ENCODE measurements at places on chromosomes 16 and 17.

- no peak for DNase-seq
Measured at GRCh38 chr16:27313422-27314160, at the start of gene IL4R. Gene IL4R (plus strand): TSS chr16:27313974. CDS start chr16:27340204, 26,230 bp downstream.

DNA sequence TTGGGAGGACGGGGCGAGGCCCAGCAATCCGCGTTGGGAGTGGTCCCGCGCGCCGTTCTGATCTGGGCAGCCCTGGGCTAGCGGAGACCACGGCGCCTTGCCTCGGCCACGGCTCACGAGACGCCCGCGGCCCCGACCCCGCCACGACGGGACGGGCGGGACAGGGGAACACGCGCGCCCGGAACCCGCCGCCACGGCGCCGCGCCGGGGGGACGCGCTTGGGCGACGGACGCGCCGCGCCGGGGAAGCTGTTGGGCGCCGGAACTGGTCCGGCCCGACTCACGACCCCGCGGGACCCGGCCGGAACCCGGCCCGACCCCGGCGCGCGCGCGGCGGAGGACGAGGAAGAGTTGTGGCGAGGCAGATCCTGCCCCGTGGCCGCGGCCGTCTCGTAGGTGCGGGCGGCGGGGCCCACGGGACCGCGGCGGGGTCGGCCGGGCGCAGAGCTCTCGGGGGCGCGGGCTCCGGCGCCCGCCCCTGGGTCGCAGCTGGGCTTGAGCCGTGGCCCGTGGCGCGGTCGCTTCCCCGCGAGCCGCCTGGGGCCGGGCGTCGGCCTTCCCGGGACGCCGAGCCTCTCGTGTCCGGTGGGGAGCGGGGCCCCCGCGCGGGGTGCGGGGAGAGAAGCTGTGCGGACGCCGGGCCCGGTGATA, at the start of gene ACSF3:
TSS of gene ACSF3 (plus strand) at position 251 of the 650 bp plus-strand sequence. CDS start 6,830 bp downstream, outside the sequence.
- peak; percentile 53 for DNase-seq

DNA sequence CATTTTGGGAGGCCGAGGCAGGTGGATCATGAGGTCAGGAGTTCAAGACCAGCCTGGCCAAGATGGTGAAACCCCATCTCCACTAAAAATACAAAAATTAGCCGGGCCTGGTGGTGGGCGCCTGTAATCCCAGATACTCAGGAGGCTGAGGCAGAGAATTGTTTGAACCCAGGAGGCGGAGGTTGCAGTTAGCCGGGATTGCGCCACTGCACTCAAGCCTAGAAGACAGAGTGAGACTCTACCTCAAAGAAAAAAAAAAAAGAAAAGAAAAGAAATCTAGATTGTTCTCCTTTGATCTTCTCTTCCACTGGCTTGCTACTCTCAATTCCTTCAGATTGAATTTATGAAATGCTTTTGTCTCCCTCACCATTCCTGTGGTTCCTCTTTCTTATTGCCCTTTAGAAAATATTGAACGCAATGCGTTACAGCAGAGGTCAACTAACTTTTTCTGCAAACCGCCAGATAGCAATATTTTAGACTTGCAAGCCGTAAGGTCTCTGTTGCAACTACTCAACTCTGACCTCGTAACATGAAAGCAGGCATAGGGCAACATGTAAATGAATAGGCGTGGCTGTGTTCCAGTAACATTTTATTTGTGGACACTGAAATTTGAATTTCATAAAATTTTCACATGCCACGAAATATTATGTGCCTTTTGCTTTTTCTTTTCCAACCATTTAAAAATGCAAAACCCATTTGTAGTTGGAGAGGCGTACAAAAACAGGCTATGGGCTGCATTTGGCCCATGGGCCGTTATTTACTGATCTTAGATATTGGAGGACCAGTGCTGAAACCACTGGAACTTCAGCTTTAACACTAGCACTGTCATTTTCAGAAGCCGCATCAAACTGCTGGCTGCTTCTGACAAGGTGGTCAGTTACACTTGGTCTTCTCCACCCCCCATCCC, 24.8 kb downstream of the PITPNC1 start:
- DNase-seq, result no peak

DNA sequence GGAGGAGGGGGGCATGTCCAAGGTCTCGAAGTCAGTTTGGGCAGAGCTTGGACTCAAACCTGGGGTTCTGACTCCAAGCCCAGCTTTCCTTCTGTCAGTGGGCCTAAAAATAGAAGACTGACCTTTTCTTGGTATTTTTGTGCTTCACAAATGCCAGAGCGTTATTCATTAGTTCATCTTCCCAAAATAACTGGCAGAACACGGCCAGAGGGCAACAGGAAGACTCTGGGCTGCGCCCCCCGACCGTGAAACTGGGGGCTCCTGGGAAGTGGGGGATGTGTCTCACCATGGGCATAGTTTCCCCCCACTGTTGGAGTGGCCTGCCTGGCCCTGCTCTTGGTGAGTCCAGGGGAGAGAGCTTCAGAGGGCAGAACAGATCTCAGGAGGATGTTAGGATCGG, 94.0 kb downstream of the SOCS1 start:
- no peak for DNase-seq

DNA sequence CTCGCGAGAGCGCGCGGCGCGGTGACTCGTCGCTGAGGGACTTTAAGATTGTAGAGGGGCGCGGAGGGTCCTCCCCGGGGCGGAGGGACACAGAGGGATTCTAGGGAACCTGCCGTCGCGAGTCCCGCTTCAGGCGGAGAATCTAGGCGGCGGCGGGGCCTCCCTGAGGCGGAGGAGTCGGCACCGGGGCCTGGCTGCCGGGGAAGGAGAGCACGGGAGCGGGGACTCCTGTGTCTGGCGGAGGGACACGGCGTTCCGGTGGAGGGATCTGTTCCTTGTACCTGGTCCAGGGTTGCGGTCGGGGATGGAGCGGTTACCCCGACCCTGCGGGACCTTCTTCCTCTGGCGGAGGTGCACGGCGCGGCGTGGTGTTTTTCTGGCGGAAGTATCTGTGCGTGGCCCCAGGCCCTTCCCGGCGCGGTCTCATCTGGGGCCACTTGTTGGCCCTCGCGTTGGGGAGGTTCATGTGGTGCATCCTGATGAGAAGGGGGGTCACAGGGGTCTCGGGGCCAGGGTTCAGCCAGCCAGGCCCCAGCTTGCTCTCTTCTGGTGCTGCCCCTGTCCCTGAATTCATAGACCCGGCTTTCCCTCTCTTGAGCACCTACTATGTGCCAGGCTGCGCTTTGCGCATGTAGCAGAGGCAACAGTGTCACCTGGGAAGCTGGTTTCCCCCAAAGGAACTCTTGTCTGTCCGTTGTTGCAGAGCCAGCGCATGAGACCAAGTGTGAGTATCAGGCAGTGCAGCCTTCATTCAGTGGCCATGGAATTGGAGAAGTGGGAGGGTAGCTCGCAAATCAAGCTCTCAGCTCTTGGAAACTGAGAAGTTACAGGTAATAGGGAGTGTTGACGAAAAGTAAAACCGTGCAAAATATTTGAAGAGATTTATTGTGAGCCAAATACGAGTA, 563 bp upstream of the ZKSCAN2 start:
- peak; percentile 95 for DNase-seq

DNA sequence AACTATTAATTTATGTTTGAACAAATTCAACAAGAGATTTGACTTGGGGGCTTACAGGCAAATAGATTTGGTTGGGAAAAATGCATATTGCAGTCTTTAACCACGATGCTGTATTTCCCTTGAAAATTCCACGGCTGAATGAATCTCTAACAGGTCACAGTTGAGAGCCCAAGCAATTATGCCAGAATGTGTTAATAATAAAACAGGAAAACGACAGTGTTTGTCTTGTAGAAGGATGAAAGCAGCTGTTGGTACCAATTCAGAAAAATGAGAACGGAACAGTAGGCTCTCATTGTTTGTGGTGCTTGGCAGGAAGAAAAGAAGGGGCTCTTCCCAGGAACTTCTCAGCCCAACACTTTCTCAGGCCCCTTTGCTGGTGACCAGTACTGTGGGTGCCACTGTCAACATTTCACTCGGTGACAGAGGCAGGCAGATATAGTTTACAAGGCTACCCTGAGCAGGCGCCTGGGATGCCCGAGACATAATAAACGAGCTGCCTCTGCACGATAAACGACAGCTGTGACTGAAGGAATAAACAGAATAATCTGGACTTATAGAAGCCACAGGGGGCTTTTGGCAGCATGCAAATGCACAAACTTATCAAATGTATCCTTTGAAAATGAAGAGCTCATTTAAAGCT, 387.1 kb downstream of the HS3ST4 start:
- no peak for DNase-seq

DNA sequence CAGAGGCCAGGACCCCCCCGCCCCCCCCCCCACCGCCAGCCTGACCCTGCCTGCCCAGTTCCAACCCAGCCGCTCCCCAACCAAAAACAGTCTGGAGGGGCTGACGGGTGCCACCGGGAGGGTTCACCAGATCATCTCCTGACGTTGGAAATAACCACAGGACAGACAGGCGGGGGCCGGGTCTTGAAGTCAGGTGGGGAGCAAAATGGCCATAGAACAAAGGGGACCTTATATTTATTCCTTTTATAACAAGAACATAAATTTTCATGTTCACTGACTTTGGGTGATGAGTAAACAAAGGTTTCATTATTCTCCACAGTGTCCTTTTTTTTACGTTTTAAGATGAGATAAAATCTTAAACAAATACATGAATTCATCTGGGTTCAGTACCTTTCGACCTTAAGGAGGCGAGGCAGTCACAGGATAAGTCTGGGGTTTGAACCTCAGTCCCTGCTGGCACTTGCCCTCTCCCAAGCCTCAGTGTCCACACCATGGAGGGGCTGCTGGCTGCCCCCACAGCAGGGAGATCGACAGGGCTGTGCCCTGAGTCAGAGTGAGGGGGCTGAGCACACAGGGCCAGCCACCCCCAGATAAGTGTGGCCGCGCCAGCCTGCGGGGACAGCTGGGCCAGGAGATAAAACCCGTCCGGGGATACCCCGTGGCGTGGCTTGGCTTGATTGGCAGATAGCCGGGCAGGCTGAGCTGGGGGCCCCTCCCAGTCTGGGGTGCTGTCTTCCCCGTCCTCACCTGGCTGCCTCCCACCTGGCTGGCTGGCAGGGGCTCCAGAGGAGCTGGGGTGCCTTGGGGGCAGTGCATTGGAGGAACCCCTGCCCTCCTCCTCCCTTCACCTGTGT, 15.0 kb downstream of the SLC7A5 start:
- DNase-seq, result peak; percentile 75

DNA sequence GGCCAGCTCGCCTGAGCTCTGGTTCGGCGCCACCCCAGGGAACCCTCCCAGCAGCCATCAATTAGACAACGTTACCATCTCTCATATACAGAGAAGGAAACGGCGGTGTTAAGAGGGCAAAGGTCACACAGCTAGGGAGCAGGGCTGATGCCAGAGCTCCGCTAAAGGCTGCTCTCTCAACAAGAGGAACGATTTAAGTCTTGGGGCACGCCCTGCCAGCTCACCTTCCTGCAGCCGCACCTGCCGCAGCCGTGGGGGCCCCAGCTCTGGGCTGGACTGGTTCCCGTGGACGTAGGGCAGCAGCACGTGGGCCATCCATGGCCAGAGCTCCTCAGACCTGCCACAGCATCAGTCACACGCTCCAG, 43.5 kb downstream of the PKD1 start:
- DNase-seq, result no peak

GRCh38 chr17:49146620-49147306, 14.2 kb downstream of the B4GALNT2 start:
- DNase-seq, result no peak

DNA sequence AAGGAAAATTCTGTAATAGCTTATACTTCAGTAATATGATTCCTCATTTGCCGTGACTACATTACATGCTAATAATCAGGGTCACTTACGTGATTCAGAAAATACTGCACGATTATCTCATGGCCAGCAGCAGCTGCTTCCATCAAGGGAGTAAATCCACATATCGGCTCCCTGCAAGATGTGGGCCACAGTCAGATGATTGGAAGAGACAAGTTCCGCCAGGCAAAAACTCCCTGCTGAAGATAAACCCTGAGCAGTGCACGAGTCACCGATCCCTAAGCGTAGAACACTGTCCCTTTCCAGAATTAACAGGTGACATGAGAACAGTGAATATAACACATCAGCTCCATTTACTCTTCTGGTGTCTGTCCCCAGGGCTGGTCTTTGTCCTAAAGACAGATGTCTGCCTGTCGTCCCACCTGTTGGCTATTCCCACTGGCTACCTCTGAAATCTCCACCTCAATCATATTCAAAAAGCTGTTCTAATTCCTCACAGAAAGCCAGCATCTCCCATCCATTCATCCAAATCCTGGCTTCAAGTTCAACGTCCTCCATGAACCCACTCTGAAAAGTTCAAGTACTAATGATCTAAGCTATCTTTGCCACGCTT, 9.3 kb downstream of the ANKS3 start:
- DNase-seq, result no peak

DNA sequence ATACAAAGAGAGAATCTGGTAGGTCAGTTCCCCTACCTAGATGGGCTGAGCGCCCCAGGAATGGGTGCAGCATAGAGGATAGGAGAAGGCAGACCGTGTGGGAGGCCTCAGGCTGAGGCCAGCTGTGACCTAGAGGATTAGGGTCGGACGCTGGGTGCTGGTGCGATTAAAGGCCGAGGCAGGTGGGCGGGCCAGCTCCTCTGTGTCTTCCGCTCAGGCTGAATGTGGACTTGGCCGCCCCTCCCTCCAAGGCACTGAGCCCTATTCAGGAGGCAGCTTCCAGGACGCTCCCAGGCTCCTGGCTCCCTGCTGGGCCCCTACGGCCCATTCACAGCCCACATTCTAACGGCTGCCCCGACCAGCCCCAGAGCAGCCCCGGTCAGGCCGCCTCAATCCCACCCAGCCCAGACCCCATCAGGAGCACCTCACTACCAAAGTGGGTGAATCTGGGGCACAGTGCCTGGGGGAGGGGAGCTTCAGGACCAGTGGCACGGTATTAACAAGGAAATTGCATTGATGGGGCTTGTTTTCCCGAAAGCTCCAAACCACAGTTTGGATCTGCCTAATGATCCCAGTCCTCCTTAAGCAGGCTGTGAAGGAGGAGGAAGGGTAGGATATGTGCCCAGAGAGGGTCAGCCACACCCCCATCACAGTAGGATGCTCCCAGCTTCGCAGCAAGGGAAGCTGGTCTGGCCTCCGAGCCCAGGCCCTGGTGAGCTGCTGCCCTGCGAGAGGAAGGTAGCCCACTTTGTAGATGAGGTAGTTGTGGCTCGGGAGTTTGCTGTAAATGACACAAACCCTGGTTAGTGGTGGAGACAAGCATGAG, 14.5 kb downstream of the RHBDL3 start:
- DNase-seq, result no peak

GRCh38 chr16:11976850-11977375, 379 bp downstream of the SNX29 start:
- no peak for DNase-seq

GRCh38 chr16:70691223-70692129, 5.6 kb upstream of the MTSS2 start:
- DNase-seq, result no peak

GRCh38 chr17:77264617-77265230, 124.0 kb downstream of the SEC14L1 start:
- DNase-seq, result no peak

GRCh38 chr16:78553268-78554039, 454.0 kb downstream of the WWOX start:
- no peak for DNase-seq

Measured in common myeloid progenitor, CD34-positive (primary cell).